Tibial nerve (tissue), 4 donors: ENCODE measurements at places on chromosomes 1 and 21.

GRCh38 chr1:202811296-202812175 lies 782 bp downstream of the PCAT6 start:
- no peak for DNase-seq

DNA sequence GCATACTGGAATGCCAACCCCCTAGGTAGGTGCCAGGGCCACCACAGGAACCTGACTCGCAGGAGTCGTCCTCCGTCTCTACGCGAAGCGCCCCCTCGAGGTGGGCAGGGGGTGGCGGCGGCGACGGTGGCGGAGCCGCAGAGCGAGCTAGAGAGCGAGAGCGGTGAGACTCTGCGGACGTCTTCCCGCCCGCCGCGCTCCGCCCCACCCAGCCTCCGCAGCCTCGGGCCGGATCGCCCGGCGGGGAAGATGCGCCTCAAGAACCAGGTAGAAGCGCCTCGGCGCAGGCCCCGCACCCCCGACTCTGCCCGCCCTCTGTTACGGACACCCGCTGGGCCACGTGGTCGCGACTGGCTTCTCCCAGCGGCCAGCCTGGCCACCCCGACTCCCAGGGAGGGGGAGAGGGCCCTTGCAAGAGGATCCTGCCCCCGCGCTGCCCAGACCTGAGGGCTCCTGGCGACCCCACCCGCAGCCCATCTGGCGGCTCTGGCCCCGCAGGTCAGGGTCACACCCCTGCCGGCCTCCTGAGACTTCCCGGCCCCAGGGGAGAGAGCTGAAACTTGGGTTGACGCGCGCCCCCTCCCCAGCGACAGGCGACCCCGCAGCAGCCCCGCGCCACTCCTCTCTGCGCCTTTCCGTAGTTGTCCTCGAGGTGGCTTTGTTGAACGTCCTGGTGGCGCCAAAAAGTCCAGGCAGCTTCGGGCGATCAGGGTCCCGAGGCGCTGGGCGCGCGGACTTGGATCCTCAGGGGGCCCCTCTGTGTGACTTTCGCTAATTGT lies 24.4 kb upstream of the AGBL4 start:
- no peak for DNase-seq

GRCh38 chr1:47805921-47806361 lies 191.2 kb downstream of the TRABD2B start:
- DNase-seq = no peak

- no peak for DNase-seq
Measured at GRCh38 chr1:35536556-35537162, 20.5 kb downstream of the KIAA0319L start.

GRCh38 chr1:219480011-219480410 lies 132.9 kb downstream of the ZC3H11B start:
- no peak for DNase-seq

DNA sequence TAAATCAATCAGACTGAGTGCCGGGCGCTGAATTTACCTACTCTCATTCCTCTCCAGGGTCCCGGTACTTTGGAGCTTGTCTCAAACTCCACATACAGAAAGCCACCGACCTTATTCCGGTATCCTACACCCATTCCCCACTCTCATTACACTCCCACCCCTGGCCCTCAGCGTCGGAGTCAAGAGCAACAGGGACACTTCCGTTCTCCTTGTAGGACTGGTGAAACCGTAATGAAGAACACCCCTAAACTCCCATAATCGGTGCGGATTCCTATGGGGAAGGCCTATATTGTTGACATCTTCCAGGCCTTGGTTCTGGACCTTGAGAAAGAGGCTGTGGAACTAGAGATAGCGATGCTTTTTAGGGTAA lies 798 bp downstream of the ZBED6 start:
- DNase-seq = no peak

DNA sequence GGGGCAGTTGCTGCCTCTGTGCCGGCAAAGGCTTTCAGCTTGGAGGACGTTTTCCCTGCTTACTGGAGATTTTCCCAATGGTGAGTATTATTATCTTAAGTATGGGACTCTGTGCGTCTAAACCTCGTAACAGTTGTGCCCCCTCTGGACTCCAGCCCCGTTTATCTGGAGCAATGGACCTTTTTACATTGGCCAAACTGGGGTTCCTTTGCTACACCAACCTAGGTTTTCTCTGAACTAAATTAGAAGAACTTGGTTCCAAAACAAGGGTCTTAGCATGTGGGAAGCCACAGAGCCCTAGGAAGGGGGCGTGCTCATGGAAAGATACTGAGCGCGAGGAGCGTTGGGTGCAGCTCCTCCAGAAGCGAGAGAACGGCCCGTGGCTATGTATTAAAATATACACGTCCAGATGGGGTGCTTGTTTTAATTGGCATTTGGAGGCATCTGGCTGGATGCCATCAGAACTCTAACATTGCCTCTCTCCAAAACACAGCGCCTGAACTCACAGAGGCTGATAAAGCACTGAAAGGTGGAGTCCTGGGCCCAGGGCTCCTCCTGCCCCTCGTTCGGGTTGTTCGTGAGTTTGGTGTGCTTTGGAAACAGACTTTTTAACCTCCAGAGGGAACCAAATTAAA lies 28.4 kb downstream of the POFUT2 start:
- no peak for DNase-seq

- no peak for DNase-seq
Measured at GRCh38 chr1:158008630-158009029, 15.2 kb downstream of the KIRREL1 start.

- DNase-seq = no peak
Measured at GRCh38 chr1:204968951-204969350, 74.1 kb upstream of the CNTN2 start.

DNA sequence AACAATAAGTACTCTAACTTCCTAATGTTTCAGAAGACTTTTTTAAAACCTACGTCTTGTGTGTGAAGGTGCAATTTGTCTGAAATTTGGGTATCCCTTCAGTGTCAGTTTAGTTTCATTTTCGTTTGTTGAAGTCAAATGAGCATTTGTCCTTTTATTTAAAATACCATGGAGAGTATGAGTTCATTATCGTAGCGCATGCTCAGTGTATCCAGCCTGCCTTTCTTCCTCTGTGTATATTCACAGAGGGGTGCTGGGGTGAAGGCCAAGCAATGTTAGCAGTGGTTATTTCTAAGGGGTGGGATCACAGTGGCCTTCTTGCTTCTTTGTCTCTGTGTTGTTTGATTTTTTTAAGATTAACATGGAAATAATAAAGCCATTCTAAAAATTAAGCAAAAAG lies 43.2 kb downstream of the CNN3 start:
- DNase-seq = no peak

DNA sequence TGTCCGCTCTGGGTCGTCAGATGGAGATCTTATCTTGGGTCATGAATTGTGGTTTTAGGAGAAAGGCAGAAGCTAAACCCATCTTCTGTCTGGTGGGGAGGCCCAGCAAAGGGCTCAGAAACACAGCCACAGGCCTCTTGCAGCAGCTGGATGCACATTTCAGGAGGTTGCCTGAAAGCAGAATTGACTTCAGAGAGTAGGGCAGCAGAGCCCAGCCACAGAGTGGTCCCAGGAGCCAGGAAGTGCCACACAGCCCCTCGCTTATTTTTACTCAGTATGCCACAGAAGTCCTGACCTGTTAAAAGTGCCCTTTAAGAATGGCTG lies 8.3 kb upstream of the RIPK4 start:
- no peak for DNase-seq

DNA sequence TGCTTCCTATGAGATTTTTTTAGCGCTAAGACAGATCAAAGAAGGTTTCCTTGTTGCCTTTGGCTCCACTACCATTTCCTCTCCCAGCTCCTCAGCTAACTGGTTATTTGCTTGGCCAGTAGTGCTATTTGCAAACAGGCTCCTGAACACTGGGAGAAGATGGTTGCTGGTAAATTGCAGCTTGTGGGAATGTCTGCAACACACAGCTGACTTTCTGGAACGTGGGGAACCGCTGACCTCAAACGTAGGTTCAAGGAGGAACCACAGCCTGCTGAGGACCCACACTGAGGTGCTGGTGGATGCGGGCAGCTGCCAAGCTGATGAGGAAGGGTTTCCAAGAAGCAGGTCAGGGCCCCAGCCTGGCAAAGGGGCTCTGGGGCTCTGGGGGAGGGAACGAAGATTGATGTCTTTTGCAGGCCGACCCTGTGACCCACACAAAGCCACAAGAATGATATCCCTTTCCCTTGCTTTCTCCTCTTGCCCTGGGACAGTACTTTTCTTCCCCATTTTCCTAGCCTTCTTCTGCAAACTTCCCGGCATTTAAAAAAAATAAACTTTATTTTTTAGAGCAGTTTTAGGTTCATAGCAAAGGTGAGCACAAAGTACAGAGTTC lies 24.8 kb downstream of the GNG4 start:
- DNase-seq = no peak

DNA sequence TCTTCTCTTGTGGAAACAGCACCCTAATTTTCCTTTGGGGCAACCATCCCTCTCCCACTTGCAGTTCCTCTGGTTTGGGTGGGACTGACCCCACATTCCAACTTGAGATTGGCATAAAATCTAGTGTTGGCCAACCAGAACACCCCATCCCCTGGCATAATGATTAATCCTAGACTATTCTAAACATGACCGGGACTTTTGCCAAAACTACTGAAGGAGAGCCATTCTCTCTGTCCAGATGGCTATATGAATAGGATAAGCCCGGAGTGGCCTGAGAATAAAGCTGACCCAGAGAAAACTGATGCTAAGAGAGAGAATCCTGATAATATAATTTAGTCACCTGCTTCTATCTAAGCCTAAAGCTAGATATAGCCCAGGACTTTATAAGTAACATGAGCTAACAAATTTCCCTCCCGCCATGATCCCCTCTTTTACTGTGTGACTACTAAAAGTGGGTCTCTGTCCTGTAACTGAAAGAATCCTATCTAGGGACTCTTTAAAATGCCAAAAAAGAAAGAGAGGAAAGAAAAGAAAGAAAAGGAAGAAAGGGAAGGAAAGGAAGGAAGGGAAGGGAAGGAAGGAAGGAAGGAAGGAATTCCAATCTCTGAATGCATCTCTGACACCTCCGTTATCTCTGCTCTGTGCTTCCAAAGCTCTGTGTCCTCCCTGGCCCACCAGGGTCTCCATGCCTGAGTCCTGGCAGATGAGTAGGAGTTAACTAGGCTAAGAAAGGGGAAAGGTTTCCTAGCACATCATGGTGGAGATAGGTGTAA lies 28.0 kb upstream of the NRDC start:
- DNase-seq = no peak

DNA sequence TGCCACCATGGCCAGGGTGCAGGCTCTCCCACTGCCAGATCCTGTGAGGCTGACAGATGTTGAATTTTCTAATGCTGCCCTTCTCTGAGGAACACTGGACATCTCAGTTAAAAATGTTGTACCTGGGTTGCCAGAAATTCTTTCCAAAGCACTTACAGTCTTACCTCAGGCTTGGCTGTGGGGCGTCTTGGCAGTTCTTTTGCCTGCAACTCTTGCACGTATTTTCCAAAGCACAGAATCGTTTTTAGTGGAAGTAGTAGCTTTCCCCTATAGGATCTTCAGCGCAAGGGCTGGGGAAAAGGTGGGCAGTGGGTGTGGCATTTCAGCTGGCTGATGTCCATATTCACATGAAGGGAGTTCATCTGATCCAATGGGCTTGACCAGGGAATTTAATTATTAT lies 53.9 kb downstream of the EDN2 start:
- no peak for DNase-seq

DNA sequence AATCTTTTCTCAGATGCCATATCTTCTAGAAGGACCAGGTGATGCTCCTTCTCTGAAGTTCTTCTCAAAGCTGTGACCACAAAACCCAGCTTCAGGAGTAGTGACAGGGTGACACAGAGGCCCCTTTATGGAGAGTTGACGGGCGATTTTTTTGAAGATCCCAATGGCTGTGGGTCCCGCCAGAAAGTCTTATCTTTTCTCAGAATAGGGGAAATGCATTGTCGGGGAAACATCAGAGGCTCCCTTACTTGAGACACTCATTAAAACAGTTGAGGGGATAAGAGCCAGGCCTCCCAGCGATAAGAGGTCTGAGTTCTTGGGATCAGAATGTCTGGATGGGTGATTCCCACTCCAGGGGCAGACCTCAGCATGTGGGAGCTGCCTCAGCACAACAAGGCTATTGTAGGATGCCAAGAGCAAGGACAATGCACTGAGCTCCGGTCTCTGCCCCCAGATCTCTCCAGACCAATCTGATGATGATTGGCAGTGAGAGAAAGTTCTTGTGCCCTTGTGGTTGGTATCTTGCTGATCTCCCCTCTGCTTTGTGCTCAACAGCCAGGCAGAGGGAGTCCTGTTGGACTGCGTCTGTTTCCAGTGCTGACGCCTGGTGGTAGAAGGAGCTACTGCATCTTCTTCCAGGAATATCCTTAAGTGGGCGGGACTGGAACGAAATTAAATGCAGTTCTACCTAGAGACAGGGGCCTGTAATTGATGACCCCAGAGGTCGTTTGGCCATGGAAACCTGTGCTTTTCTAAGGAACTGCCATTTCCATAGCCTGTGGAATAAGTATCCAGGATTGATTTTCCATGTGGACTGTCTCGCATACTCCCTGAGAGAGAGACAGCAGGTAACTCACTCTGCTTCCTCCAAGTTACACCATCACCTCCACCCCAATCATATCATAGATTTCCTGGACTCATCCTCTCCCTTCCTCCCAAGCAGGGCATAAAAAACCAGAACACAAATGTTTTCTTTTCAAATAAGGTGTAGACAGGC lies 6.8 kb upstream of the ACKR1 start:
- peak; percentile 93 for DNase-seq

- DNase-seq = no peak
Measured at GRCh38 chr1:33343539-33343938, 22.6 kb upstream of the A3GALT2 start.

DNA sequence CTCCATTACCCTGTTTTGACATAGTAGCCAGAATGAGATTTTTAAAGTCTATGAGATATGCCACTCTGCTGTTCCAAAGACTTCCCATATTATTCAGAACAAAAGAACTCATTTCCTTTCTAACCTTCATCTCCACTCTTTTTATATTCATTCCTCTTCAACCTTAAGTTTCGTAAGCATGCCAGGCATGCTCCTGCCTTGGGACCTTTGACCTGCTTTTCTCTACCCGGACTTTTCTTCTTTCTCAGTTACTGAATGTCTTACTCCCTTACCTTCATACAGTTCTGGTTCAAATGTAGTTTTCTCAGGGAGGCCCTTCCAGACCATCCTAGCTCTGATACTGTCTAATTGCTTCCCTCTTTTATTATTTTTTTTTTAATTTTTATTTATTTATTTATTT lies 81.1 kb downstream of the TNNI3K start:
- no peak for DNase-seq

DNA sequence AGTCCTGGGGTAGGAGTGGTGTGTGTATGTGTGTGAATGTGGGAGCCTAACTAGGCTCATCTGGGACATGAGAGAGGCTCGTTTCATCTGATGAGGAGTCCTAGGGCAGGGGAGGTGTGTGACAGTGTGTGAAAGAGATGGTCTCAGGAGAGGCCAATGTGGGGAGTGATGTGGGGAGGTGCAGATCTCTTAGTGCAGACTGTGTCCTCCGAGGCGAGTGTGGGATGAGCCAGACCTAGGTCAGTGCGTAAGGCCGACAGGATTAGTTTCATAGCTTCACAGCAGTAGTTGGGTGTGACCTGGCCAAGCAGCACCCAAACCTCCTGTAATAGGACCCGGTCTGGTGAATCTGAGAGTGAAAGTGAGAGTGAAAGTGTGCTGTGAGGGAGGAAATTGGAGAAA lies 94.7 kb downstream of the LIPI start:
- no peak for DNase-seq

- no peak for DNase-seq
Measured at GRCh38 chr1:235649368-235650163, at the start of gene GNG4. Gene GNG4 (minus strand): TSS chr1:235649784. CDS start chr1:235583838, 65,946 bp downstream.

GRCh38 chr1:62237950-62238374 lies 43.3 kb downstream of the L1TD1 start:
- DNase-seq = no peak

- DNase-seq = no peak
Measured at GRCh38 chr1:168792142-168792541, 63.1 kb upstream of the DPT start.

GRCh38 chr21:14762734-14763694 lies 216.9 kb upstream of the SAMSN1 start:
- no peak for DNase-seq
